Kidney (tissue), 22 donors: ENCODE measurements at places on chromosomes 5 and 9. TPM values are rescaled to one million over a fixed set of nuclear protein-coding genes. Genes with fewer than 3 reads are reported as not detected.

DNA sequence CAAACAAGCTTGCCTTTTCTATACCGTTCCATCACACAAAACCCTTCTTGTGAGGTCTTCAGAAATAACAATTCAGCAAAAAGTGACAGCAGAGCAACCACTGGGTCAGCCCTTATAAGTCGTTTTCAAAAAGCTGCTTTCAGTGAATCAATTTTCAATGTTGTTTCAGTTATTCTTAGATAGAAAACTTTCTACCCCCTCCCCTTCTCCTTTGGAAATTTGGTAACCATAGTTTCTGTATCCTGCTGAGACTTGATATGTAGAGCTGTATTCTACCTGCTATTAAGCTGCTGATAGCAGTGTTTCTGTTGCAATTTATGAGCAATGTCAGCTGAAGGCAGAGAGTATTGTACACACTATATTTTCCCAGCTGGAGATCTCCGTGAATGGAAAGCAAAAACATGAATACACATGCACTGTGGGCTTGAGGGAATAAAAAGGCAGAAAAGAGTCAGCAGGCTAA, 75.7 kb downstream of the ZNF608 start:
- DNase-seq: no peak

The ARHGEF39 gene
- 0.72 TPM for total RNA-seq

- DNase-seq: no peak
Measured at GRCh38 chr5:181036816-181037364, 3.2 kb upstream of the BTNL9 start.

DNA sequence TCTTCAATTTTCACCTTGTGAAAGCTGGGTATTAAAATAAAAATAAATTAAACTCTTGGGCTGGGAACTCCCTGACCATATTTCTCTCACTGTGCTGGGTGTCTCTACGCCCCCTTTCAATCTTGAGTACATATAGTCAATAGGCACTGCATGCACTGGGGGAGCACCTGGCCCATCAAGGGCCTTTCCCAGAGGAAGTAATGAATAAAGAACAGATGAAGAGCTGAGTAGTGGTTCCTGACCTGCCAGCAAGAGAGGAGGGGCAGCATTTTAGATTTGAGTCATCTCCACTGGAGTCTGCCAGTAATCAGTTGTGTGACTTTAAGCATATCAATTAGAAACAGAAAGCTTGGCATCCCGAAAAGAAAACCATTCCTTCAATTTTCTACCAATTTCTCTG, 6.2 kb downstream of the MAPKAP1 start:
- no peak for DNase-seq

The FAM81B gene
- total RNA-seq: 1.9 TPM

- DNase-seq: peak; percentile 16
Measured at GRCh38 chr9:125293134-125293533, 31.5 kb downstream of the GAPVD1 start.

DNA sequence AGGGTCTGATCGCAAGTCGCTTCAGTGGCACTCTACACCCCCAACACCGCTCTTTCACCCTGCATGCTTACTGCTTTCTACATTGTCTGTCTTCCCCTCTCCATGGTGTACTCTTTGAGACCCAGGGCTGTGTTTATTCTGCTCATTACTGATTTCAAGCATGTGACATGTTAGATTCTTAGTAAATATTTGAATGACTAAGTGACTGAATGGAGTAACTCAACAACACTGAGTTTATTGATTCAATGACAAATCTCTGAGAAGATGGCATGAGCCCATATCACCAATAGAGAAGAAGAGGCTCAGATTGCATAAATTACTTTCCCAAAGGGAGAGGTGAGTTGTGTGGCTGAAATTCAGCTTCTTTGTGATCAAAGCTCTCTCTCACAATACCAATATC, 89.7 kb upstream of the OSMR start:
- DNase-seq: no peak

GRCh38 chr5:113435575-113435974, 786 bp upstream of the TSSK1B start:
- DNase-seq: no peak

The MRPL22 gene
- total RNA-seq: 40.8 TPM

GRCh38 chr5:104793031-104793754, 1230.6 kb upstream of the NUDT12 start:
- no peak for DNase-seq

GRCh38 chr9:115104908-115105307, 13.0 kb downstream of the TNC start:
- DNase-seq: no peak

- DNase-seq: peak; percentile 43
Measured at GRCh38 chr9:136095070-136096058, at the start of gene NACC2. NACC2 (minus strand) TSS chr9:136095289; CDS start chr9:136050521, 44,768 bp downstream.

DNA sequence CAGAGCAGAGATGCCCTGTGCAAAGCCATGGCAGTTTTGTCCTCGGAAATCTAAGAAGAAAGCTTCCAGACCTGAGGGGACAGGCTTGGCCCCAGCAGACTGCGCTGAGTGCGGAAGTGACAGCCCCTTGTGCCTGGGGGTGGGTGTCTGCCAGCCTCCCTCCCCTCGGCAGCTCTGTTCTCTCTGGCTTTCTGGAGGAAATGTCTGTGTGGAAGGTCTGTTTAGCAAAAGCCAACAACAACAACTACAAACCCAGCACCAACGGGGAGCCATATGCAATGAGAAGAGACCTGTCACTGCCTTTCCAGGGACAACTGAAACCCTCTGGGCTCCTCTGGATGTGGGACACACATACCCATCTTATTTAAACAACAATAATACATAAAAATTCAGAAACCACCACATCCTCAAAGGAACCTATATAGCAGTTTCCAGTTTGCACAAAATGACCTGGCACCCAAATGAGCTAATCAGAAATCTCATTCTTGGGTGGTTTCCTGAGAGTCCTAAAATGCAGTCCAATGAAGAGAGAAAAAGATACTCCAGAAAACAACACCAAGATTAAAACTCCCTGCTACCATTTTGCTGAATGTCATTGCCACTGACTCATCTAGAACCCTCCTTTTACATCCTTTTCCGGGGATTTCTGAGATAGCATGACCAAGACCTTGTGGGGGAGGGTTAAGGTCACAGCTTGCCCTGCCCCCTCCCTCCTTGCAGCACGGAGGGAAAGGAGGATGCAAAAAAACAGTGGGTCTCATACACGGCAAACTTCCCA, 97.7 kb downstream of the AK8 start:
- DNase-seq: no peak

The AGPAT2 gene
- 83.6 TPM for total RNA-seq

- DNase-seq: peak; percentile 4
Measured at GRCh38 chr5:1722877-1723276, 76.8 kb downstream of the MRPL36 start.

GRCh38 chr5:164688437-164688836, 1183.0 kb downstream of the MAT2B start:
- no peak for DNase-seq

The SPINK13 gene
- 1.6 TPM for total RNA-seq

The GFRA3 gene
- 0.41 TPM for total RNA-seq

- no peak for DNase-seq
Measured at GRCh38 chr5:36377192-36377591, 75.5 kb upstream of the RANBP3L start.

GRCh38 chr9:127380479-127380878, 16.5 kb upstream of the SLC2A8 start:
- no peak for DNase-seq

DNA sequence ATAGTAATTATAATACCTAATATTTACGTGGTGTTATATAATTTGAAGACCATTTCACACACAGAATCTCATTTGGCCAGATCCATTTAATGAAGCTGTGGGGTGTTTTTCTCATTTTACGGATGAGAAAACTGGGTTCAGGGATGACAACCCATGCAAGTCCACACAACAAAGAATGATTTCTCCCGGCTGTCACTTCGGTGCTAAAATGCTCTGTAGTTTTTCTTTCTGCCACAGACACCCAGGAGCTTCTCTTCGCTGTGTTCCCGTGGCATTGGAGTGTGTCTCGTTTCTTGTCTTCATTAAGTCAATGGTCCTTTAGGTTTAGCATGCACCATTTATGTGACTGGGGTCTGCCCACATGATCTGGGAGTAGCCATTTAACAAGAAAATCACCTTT, 308.5 kb downstream of the ENC1 start:
- peak; percentile 27 for DNase-seq

The BTNL9 gene
- 11.9 TPM for total RNA-seq

The CDH9 gene
- 2.1 TPM for total RNA-seq

GRCh38 chr5:172941067-172941516, 18.1 kb upstream of the RPL26L1 start:
- no peak for DNase-seq

DNA sequence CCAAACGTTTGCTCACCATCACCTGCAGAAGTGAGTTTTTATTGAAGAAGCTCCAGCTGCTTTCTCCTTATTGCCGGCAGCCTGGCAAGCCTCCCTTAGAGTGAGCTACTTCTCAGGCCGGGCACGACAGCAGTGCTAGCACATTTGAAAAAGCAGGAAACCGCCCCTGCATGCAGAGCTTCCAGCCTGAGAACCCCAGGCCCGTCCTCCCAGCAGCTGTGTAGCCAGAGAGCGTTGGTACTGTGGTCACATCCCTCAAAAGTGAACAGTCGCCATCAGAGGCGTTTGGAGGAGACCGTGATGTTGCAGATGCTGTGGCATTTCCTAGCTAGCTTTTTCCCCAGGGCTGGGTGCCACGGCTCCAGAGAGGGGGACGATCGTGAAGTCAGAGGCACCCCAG, 23.5 kb downstream of the SLC25A25 start:
- DNase-seq: peak; percentile 56

DNA sequence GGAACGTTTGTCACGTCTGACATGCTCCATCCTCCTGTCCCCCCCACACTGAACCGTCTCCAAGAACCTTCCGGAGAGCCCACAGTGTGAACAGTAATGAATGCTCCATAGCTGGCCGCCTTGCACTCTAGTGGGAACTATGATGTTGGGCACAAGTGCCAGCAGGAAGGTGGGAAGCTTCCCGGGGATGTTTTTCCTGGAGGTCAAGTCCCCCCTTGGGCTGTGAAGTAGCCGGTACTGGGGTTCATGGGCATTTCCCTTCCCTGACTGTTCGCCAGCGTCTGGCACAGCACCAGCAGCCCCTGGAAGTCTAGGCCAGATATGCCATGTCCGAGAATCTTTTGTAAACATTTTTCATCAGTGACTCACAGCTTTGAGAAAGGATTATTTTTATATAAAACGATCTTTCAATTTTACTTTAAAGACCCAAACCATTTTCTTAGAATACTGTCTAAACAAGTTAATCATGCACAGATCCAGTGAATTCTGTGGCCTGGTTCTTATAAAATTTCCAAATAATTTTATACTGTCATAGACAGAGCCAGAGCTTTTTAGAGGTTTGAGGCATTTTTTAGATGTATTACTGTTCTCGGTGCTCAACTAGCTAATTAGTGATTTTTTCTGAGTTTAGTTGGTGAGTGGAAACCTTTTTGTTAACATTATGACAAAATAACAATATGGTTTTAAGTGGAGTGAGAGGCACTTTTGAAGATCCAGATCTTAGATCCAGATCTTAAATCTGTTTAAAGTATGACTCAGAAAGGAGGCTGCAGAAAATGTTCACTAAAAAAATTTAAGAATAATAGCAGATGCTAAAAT, 11.6 kb downstream of the ABL1 start:
- no peak for DNase-seq

DNA sequence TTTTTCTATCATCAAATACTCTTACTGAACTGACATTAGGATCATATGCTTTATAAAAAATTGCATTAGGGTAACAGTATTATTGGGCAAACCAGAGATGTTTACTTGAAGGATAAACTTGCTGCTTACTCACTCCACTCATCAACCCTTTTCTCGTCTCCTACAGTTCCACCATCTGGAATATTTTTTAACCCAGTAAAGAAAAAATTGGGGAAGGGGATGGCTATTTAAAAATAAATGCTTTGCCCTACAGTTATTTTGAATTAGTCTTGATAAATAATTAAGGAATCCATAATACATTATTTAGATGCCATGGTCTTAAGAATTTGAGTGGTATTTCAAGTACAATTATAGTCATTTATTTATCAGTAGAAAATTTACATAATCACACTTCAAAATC, 225.8 kb downstream of the MEF2C start:
- no peak for DNase-seq

The PCDHGB7 gene
- total RNA-seq: 15.1 TPM

The GCNT1 gene
- total RNA-seq: 8.3 TPM

DNA sequence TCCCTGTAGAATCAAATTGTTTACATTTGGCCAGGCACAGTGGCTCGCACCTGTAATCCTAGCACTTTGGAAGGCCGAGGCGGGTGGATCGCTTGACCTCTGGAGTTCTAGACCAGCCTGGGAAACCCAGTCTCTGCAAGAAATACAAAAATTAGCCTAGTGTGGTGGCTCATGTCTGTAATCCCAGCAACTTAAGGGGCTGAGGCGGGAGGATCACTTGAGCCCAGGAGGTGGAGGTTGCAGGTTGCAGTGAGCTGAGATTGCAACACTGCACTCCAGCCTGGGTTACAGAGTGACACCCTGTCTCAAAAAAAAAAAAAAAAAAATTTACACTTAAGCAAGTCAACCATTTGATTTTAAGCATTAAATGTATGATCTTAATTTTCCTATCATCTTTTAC, 17.5 kb upstream of the IQGAP2 start:
- no peak for DNase-seq

The UIMC1 gene
- 37.9 TPM for total RNA-seq

The MAMDC4 gene
- total RNA-seq: 8.1 TPM

The HAVCR1 gene
- total RNA-seq: 114 TPM
